DND-41 (cell line): ENCODE measurements at places on chromosomes 11 and 22.

DNA sequence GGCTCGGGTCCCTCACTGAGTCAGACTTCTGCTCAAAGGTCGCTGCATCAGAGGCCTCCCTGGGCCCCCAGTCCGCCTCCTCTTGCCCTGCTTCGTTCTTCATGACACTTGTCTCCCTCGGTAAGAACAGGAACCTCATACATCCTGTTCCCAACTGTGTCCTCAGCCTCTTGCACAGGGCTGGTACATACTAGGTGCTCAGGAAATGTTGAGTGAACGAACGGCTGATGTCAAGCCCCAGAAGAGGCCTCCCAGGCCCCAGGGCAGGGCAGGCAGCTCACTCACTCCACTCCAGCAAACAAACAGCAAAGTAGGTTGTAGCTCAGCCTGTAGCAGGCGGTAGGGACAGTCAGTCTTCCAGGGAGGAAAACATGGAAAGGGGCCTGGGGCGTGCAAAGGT, 17.2 kb downstream of the SYNGR1 start:
- DNase-seq: no peak

DNA sequence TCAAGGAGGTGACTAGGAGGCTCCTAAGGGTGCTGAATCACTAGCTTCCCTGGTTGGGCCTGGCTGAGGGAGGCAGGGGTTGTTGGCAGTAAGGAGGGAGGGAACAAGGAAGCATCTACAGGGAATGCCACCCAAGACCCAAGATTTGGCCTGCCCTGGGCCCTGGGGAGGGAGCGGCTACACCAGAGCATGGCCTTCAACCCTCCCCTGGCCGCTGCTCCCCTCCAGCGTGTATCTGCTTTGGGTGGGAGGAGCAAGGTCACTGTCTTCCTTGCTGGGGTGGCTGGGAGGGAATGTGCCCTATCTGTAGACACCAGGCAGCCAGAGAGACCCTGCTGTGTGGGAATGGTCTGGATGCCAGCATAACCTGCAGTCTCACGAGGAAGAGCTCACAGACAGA, 29.5 kb upstream of the MYEOV start:
- DNase-seq: no peak

GRCh38 chr11:71446150-71446549, 2.0 kb downstream of the DHCR7 start:
- DNase-seq: no peak

DNA sequence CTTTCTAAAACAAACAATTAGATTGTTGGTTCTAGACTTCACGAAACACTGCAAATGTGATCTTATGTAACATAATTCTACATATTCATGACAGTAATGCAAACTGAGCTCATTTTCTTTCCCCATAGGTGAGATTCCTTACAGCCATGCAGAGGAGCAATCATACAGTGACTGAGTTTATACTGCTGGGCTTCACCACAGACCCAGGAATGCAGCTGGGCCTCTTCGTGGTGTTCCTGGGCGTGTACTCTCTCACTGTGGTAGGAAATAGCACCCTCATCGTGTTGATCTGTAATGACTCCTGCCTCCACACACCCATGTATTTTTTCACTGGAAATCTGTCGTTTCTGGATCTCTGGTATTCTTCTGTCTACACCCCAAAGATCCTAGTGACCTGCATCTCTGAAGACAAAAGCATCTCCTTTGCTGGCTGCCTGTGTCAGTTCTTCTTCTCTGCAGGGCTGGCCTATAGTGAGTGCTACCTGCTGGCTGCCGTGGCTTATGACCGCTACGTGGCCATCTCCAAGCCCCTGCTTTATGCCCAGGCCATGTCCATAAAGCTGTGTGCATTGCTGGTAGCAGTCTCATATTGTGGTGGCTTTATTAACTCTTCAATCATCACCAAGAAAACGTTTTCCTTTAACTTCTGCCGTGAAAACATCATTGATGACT, 1.5 kb downstream of the OR9G1 start:
- DNase-seq: peak; percentile 83

DNA sequence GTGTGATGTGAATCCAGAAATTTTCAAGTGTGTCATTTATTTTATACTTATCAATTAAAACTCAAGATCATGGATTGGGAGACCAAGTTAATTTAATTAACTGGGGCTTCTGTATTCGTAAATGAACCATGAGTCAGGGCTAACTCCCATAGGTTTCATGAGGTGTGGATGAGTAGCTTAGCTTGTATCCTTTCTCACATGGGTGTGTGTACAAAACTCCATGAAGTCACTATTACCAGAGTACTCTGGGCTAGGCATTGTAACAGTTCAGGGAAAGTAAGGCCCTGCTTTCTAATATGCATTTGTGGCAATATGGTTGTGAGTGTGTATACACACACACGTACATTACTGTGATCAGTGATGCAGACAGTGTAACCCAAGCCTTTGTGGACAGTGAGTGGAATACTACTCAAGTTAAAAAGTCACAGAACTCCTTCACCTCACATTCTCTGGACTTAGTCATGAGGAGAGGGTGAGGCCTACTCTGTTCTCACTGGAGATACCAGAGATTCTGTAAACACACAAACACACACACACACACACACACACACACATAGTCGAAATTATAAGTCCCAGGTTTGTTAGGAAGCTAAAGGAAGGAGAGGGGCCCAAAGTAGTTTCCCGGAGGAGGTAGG, 3.5 kb downstream of the CNTF start:
- no peak for DNase-seq

GRCh38 chr11:10906521-10906920, 48.7 kb upstream of the ZBED5 start:
- no peak for DNase-seq

- no peak for DNase-seq
These were observed 36.9 kb downstream of the ARFGAP3 start for GRCh38 chr22:42820045-42820763.

GRCh38 chr22:44444341-44445306, 53.4 kb downstream of the RTL6 start:
- no peak for DNase-seq

DNA sequence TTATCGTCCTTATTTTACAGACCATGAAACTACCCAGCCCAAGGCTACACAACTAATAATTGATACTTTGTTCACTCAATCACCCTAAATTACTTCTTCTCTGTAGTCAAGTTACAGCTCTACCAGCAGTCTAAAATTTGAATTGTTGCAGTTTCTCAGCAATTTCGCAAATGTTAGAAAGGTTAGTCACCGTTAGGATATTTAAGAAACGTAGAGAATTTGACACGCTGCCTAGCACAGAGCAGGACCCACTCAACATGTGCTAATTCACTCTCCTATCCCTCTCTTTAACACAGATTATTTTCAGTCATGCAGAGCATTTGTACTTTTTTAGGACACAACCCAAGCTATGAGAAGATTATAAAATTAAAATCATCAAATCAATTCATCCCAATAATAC, 771.1 kb upstream of the LUZP2 start:
- DNase-seq: no peak

DNA sequence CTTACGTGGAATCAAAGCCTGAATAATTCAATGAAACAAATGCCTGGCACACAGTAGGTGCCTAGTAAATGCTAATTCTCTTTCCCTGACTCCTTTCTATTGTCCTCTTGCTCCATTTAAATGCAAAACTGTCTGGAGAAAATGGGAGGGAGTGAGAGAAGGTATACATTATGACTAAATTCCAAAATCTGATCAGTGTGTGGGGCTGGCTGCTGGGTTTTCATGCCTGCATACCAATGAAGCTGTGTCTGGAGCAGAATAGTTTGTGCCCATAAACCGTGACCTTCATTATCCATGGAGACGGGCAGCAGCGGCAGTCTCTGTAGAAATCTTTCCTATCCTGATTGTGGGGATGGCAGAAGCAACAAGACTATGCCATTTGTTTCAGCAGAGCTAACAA, 223.4 kb upstream of the ZBED5 start:
- DNase-seq: no peak

DNA sequence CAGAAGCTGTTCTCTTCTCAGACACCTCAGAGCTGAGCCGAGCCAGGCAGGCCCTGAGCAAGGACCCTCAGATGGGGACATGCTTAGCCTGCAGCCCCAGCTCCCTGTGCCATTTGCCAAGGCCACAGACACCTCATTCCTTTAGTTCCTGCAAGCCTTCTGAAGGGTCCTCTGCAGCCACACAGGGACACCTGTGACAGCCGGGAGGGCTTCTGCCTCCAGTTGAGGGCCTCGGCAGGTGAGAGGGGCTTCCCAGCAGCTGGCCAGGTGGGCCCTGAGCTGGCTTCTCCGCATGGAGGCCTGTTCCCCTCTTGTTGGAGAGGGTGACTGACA, 18.2 kb downstream of the INCENP start:
- DNase-seq: no peak

DNA sequence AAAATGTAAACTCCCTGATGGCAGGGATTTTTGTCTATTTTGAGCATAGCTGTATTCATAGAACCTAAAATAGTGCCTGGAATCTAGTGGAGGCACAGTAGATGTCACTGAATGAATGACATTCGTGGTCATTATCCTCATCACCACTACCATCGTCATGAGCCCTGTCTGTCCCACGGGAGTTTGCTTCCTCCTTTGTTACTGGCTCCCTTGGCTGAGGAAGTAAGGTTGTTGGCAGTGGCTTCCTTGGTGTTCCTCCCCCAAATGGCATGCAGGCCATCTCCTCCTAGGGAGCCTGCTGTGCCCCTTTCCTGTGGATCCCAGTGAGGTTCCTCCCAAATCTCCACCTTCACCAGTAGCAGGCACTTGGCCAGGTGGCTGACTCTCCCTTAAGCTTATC, 183.0 kb downstream of the CEP164 start:
- no peak for DNase-seq

DNA sequence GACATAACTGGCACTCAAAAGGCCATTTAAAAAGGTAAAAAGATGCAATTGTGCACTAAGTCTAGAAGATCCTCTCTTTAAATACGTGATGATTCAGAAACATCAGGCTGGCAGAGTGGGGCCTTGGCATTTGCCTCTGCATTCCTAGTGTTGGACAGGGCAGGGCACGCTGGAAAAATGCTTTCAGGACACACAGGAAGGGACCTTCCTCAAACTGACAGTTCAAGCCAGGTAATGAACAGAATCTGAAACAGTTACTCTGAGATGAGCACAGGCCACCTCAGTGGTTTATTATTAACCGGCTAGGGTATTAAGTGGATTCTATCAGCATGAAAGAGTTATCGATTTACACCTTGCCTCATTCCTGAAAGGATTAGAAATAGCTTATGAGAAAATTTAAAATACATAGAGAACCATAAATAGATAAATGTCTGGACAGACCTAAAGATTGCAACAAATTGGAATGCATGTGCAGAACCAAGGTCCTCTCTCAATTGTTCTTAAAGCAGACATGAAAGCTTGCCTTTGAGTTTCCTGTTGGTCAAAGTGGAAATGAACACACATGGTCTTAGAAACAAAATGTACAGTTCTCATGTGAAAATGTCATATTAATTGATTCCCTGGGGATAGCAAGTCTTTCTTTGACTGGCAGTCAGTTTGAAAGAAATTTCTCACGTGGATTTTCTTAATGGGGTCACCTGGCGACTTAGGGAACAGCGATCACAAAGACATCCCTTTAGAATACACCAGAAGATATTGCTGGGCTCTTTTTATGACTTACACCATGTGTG, 21.5 kb upstream of the CSNK2A3 start:
- DNase-seq: no peak

- no peak for DNase-seq
These were observed 810.0 kb downstream of the BRD1 start for GRCh38 chr22:49017482-49018329.

GRCh38 chr11:78533399-78533798, 41.3 kb downstream of the NARS2 start:
- no peak for DNase-seq
